NCI-H2029 treated with DMSO at 0.1 percent for 48 hours (cell line): ENCODE measurements at places on chromosomes 5 and 9.

DNA sequence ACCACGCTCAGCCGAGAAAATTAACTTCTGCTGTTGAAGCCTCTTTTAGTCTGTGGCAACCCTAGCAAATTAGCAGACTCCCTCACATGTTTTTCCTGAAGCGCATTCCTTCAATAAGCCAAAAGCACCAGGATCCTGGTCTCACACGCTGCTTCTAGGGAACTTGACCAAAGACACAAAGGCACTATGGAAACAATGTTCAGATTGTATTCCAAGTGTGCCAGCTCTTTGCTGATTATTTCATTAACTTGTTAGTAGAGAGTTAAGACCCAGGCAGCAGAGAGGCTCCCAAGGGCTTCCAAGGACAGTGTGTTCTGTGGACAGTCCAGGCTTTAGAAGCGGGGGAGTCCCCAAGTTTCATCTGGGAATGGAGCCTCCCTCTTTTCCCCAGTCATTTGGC lies 94.4 kb upstream of the BASP1 start:
- DNase-seq = no peak

DNA sequence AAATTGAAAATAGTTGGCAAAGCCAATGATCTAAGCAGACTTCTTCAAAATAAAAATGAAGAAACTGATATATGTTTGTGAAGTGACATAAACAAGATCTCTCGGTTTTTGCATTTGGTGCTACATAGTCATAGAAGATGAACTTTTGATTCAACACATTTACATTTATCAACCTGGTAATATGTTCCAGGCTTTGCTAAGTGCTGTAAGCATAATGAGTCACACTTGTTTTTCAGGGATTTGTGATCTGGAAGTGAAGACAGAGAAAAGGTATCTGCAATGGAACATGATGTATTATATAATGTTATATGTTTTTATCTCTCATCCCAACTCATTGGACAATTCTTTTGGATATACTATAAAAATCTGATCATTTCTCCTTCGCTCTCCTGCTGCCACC lies 801.4 kb downstream of the BRINP1 start:
- DNase-seq = no peak

GRCh38 chr9:97983589-97984187 lies 547 bp downstream of the ANP32B start:
- DNase-seq = no peak

- no peak for DNase-seq
Measured at GRCh38 chr5:112957036-112957808, 19.4 kb upstream of the DCP2 start.

DNA sequence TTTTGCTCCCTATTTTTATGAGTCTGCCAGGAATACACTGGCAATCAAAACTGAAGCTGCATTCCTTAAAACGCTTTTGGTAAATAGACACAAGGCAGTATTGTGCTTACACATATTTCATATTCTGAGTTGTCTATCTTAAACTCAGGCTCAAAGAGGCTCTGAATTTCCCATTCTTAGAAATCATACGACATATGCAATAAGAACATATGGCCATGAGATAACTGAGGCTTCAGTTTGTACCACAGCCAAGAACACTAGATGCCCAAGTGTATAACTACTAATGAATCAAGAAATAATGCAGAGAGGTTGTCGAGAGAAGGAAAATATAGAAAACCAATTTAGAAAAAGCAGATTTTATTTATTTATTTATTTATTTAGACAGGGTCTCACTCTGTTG lies 357.4 kb downstream of the NDUFS4 start:
- DNase-seq = no peak

GRCh38 chr9:124549016-124549415 lies 41.8 kb upstream of the NR5A1 start:
- no peak for DNase-seq

DNA sequence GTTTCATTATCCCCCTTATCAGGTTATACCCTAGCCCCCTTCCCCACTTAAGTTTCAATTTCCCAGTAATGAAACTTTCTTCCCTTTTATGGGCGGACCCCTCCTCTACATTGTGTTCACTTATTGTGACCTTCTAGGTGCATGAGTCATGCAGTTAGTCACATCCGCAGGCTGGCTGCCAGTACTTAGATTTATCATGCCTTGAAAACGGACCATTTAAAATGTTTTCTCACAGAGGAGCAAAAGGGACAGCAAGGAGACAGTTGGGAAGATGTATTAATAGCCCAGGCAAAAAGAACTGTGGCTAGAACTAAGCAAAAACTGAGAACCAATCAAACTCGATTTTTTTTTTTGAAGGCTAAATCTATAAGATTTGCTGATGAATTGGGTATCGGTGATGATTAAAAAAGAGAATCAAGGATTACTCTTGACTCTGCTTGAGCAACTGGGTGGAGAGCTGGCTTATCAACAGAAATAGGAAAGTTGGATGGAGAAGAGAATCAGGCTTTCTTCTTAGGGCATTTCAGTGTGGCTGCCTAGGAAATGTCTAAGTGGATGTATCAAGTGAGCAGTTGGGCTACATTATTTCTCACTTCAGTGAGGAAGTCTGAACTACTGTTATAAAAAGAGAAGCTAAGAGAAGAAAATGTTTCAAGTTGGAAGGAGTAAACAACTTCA lies 615.0 kb downstream of the HINT1 start:
- DNase-seq = no peak

DNA sequence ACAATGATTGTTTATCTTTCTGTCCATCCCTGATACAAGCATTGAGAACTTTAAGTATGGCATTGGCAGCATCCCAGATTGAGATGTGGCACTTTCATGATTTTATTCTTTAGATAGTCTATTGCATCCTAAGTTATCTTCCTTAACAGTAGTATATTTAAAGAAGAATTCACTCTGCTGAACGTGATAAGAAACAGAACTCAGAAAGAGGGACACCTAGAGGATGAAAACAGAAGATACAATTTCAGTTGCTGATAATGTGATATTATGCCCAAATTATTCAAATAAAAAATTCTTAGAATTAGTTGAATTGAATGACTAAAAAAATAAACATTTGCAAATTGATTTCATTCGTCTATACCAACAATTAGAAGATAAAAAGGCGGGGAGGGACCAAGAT lies 218.1 kb upstream of the DMRTA1 start:
- DNase-seq = no peak

- DNase-seq = no peak
Measured at GRCh38 chr5:83118471-83118870, 41.1 kb downstream of the XRCC4 start.

DNA sequence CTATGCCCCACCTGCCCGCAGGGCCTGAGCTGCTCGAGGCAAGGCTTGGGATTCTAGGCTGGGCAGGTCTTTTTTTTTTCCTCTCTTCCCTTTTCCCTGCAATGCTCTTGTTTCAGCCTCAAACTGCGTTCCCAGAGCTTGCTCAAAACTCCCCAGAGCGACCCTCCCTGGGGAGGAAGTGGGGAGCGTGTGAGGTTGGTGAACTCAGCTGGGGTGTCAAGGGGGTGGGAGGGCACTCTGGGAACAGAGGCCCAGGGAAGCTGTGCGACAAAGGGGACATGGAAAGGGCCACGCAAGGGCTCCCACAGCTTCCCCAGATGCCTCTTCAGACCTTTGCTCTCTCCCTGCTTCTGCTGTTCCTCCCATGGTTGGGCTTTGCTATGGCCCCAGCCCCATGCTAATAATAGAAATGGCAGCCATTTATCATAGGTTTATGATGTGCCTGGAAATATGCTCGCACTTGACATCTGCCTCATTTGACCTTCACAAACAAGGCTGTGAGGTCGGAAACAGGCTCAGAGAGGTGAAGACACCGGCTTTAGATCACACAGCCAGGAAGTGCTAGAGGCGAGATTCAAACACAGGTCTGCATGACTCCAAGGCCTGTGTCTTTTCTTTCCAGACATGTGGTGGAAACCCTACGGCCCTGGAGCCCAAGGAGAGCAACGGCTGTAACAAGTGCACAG lies 40.9 kb upstream of the IL17B start:
- no peak for DNase-seq

DNA sequence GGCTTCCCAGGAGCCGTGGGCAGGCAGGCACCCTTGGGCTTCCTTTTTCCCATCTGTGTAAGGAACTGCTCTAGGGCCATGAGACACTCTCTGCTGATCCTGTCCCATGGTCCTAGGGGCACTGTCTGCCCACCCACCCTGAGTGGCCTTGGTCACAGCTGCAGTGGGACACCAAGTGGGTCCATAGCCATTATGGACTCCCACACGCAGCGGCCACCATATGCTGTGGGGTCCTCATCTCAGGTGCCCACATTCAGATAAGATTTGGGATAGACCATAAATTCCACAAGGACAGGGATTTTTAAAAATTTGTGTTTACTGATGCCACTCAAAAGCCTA lies 180.8 kb downstream of the AUH start:
- no peak for DNase-seq

DNA sequence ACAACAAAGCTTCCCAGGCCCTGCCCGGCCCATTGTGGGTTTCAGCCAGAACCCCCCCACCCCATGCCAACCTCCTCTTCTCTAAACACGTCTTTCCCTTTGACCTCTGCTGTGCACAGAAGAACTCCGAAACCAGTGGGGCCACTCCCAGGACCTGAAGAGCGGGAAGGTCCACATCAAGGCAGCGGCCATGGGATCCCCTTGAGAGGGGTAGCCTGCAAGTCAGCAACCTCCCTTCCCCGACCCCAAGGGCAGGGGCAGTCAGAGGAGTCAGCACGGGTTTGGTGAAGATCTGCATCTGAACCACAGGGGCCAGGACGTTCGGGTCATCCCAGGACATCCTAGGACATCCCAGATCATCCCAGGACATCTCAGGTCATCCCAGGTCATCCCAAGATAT lies 379.9 kb upstream of the IRX4 start:
- DNase-seq = no peak

- DNase-seq = no peak
Measured at GRCh38 chr9:215631-216155, 1.0 kb downstream of the DOCK8 start.

DNA sequence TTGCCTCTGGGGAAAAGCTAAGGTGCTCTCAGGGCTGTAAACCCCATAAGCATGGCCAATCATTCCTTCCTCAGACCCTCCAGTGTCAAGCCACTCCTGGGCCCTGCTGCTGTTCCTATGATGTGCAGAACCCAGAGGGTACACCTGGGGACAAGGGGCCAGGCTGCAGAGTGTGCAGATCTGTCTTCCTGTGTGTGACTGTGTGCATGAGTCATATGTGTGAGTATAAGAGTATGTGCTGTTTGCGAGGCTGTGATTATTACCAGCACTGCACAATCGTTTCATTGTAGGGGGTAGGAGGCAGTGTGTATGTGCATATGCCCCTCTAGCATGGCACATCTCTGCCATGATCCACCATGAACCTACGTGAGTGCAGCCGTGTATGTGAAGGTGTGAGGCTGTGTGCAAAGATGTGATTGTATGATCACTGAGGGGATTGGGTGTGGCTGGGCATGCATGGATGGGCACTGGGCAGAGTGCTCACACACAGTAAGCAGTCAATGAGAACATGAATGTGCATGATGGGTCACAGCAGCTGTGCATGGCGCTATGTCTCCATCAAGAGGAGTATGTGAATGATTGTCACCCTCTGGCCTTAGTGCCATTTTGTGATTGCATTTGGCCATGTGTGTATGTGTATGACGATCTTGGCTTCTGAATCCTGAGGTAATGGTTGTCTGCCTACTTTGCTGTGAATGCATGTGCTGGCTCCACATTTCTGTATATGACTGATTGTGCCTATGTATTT lies 2.4 kb upstream of the OR1K1 start:
- DNase-seq = no peak

GRCh38 chr9:87149799-87150198 lies 202.5 kb upstream of the GAS1 start:
- DNase-seq = no peak

GRCh38 chr5:113235884-113236283 lies 198.9 kb downstream of the TSSK1B start:
- DNase-seq = no peak

- no peak for DNase-seq
Measured at GRCh38 chr9:108257382-108257781, 598.4 kb downstream of the ACTL7B start.

DNA sequence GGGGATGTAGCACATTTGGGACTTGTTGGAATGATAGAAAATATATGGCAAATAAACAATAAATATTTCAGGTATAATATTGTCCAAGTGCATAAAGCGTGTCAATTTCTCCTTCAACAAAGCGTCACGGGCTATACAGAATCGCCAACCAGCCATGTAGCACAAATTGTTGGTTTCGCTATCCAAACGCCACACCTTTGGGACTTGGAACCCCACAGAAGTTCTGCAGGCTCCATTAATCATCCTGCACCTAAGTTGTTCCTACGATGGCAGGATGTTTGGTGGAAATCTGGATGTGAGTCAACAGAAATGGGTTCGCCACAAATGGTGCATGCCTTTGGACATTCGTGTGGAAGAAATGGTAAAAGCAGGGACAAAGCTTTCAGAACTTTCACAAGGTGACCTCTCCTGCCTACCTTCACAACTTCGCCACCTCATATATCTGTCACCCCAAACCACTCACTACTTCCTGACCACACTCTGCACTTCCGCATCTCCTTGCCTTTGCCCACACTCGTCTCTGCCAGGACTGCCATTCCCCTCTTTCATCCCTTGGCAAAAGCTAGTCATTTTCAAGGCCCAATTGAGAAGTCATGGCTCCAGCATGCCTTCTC lies 95.7 kb downstream of the LHFPL2 start:
- DNase-seq = no peak

DNA sequence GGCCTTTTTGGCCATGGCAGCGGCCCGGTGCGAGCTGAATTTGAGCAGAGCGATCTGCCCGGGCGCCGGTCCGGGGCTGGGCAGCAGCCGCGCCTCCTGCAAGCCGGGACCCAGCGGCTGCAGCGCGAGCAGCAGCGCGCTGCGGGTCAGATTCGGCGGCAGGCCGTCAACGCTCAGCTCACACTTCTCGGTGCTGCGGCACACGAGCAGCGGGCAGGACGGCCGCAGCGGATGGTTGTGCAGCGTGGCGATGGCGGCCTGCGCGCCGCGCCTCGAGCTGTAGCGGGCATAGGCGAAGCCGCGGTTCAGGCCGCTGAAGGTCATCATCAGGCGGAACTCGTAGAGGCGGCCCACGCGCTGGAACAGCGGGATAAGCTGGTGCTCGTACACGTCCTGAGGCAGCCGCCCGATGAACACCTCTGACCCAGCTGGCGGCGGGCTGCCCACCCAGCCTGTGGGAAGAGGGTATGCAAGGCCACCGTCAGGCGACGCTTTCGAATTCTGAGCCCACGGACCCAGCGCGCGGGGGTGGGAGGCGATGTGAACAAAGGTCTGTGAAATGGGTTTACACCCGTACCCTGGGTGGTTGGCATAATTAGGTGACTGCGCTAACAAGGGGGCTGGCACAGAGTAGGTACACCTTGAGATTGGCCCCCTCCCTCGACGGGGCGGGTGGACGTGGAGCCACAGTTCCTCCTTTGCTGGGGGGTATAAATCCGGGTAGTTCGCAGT lies 755 bp downstream of the DND1 start:
- no peak for DNase-seq

GRCh38 chr5:23991406-23991805 lies 484.0 kb downstream of the PRDM9 start:
- no peak for DNase-seq

DNA sequence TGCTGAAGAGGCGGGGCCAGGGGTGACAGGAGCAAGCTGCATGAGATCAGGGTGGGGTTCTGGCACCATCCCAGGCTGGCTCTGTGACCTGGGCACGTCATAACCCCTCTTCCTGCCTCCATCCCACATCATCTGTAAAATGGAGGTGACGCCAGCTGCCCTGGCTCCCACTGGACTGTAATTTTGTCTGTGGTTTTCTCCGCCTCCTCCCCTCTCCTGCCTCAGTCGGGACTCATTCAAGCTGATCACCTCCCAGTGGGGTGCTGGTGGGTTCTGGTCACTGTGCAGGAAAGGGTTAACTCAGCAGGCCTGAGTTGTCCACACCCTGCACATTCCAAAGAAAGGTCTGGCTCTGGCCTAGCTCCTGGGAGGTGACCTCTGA lies 128.2 kb downstream of the RXRA start:
- no peak for DNase-seq
